IMR-90 (cell line): ENCODE measurements at places on chromosomes 2 and 18.

GRCh38 chr2:212995920-212996319 lies 155.5 kb downstream of the IKZF2 start:
- peak; percentile 78 for DNase-seq
- no peaks in the 10 kb centered on the region for H3K36me3 ChIP-seq
- H3K27ac ChIP-seq = no peak overlapping the region
- H3K4me1 ChIP-seq = no peaks in the 10 kb centered on the region
- no peak overlapping the region for H3K4me3 ChIP-seq
- H3K27me3 ChIP-seq = no peaks in the 10 kb centered on the region

DNA sequence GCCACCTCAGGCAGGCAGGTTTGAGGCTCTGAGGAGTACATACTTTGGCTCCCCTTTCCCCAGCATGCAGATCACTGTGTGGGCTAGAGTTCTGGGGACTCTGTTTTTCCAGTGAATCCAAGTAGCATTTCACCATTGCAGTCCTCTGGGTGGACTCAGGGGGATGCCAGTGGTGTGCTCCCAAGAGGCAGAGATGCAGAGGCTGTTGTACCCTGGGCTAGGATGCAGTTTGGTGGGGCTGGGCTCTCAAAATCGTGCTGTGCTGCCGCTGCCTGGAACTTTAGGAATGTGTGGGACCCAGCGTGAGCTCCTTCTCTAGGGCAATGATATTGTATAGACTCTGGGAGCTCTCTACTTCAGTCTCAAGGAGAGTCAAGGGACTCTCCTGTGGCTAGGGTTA lies 104.9 kb downstream of the MYO3B start:
- H3K4me3 ChIP-seq = no peak overlapping the region
- no peak for DNase-seq
- H3K27me3 ChIP-seq = no peaks in the 10 kb centered on the region
- H3K36me3 ChIP-seq = no peaks in the 10 kb centered on the region
- no peak overlapping the region for H3K27ac ChIP-seq

DNA sequence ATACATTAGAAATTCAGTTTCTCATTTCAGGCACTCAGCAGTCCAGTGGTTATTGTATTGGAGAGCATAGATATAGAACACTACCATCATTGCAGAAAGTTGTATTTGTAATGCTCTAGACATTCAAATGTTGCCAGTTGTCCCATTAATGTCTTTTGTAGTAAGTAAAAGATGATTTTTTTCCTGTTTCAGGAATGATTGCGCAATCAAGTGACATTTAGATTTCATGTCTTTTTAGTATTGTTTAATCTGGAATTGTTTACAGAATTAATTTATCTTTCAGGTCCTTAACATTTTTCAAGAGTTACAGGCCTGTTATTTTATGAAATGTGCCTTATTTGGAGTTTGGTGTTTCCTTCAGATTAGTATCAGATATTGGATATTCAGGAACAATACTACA lies 134.7 kb downstream of the MSTN start:
- H3K27me3 ChIP-seq = no peaks in the 10 kb centered on the region
- DNase-seq = peak; percentile 18
- H3K4me1 ChIP-seq = peaks cover 3% of the 10 kb centered on the region; the same call in 1 of the 2 replicates

DNA sequence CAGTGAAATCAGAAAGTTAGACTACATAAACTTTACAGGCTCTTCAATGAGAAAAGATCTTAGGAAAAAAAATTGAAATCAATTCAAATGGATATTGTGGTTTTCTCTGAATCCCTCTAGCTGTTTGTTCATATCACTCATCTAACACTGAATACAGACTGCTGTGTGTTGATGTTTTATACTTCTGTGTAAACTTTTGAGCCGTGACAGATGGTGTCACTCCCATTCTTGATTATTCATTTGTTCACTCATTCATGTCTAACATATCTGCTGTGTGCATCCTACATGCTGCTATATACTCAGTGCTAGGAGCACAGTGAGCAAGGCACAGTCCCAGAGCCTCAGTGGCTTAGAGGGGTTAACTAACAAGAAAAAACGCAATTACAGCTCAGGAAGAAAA lies 12.6 kb downstream of the KLHL23 start:
- no peak for DNase-seq
- H3K27me3 ChIP-seq = no peaks in the 10 kb centered on the region
- H3K27ac ChIP-seq = no peak overlapping the region
- H3K36me3 ChIP-seq = peaks cover 2% of the 10 kb centered on the region; the same call in 1 of the 2 replicates

GRCh38 chr18:76981396-76981968 lies 151.1 kb downstream of the MBP start:
- DNase-seq = peak; percentile 7
- H3K4me1 ChIP-seq = no peaks in the 10 kb centered on the region; the same call in 1 of the 2 replicates
- H3K27ac ChIP-seq = no peak overlapping the region
- H3K36me3 ChIP-seq = no peaks in the 10 kb centered on the region; the same call in 1 of the 2 replicates
- H3K4me3 ChIP-seq = no peak overlapping the region
- H3K27me3 ChIP-seq = peaks cover 3% of the 10 kb centered on the region

DNA sequence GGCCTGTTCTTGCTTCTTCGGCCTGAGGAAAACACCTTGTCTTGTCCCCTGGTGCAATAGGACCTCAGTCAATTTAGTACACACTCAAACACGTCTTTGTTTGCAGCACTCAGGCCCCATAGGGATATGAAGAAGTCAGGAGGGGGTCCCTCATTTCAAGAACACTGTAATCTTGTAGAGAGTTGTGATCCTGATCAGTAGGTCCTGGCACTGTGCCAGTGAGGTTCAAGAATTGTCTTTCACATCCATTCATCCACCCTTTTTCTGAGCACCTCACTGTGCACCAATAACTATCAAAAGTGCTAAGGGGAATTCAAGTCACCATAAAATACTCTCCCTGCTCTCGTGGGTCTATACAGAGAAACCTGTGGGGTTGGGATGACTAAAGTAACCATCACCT lies 131.4 kb upstream of the LHCGR start:
- H3K36me3 ChIP-seq = no peaks in the 10 kb centered on the region
- no peak overlapping the region for H3K4me3 ChIP-seq
- no peaks in the 10 kb centered on the region for H3K4me1 ChIP-seq
- H3K27me3 ChIP-seq = peaks cover 4% of the 10 kb centered on the region; the same call in 1 of the 2 replicates
- no peak for DNase-seq
- H3K27ac ChIP-seq = no peak overlapping the region

DNA sequence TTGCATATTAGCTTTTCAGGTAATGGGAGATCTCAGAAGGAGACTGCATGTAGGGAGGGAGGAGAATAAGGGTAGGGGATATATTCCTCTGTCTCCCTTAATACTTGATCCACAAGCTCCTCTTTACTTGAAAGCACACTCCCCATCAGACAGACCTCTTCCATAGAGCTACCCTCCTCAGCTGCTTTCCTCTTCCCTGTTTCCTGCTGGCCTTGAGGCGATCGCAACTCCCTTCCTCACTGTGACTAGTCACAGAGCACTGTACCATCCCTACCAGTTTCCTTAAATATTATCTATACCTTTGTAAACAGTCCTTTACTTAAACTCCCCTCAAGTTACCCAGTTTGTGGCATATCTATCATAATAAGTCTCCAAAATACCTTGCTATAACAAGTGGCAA lies 10.9 kb downstream of the ROCK1 start:
- 0 out of 2 replicates have a peak, but pooled peaks cover 2% of the 10 kb centered on the region for H3K4me1 ChIP-seq
- no peak overlapping the region for H3K27ac ChIP-seq
- DNase-seq = no peak
- no peaks in the 10 kb centered on the region for H3K36me3 ChIP-seq
- H3K4me3 ChIP-seq = no peak overlapping the region

DNA sequence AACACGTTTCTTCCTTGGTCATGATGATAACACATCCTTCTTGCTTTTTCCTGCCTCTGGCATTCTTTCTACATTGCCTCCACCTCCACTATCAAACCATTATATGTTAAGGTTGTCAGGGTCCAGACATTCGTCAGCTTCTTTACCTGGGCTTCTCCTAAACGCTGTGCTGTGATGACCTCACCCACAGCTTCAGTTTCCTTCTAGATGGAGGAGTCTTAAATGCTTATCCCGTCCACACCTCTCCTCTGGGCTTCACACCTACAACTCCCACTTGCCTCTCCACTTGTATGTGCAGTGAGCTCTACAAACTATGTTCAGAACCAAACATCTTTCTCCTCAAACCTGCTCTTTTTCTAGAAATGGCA lies 666 bp upstream of the STAT1 start:
- H3K36me3 ChIP-seq = peaks cover 7% of the 10 kb centered on the region; the same call in 1 of the 2 replicates
- DNase-seq = no peak
- peak overlapping the region; percentile 77 for H3K27ac ChIP-seq
- peaks cover 12% of the 10 kb centered on the region for H3K4me1 ChIP-seq

DNA sequence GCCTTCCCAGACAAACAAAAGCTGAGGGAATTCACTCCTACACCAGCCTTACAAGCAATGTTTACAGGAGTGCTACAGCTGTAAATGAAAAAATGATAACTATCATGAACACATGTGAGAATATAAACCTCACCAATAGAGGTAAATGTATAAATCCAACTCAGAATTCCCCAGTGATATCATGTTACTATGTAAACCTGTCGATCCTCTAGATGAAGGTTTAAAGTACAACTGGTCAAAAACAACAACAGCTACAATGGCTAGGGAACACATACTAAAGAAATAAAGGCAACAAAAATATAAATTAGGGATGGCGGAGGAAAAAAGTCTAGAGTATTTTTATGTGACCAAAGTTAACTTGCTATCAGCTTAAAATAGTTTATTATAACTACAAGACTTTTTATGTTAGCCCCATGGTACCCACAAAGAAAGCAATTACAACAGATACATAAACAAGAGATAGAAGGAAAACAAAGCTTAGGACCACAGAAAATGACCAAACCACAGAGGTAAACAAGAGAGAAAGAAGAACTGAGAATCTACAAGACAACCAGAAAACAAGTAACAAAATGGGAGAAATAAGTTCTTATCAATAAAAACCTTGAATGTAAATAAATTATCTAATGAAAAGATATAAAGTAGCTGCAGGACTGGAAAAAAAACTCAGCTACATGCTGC lies 8.3 kb downstream of the CERKL start:
- H3K27me3 ChIP-seq = no peaks in the 10 kb centered on the region; the same call in 1 of the 2 replicates
- H3K4me3 ChIP-seq = no peak overlapping the region
- no peaks in the 10 kb centered on the region for H3K4me1 ChIP-seq

GRCh38 chr2:42841344-42841743 lies 49.0 kb upstream of the HAAO start:
- peaks cover 17% of the 10 kb centered on the region for H3K4me1 ChIP-seq
- no peak overlapping the region for H3K27ac ChIP-seq
- H3K27me3 ChIP-seq = peaks cover 2% of the 10 kb centered on the region; the same call in 1 of the 2 replicates

DNA sequence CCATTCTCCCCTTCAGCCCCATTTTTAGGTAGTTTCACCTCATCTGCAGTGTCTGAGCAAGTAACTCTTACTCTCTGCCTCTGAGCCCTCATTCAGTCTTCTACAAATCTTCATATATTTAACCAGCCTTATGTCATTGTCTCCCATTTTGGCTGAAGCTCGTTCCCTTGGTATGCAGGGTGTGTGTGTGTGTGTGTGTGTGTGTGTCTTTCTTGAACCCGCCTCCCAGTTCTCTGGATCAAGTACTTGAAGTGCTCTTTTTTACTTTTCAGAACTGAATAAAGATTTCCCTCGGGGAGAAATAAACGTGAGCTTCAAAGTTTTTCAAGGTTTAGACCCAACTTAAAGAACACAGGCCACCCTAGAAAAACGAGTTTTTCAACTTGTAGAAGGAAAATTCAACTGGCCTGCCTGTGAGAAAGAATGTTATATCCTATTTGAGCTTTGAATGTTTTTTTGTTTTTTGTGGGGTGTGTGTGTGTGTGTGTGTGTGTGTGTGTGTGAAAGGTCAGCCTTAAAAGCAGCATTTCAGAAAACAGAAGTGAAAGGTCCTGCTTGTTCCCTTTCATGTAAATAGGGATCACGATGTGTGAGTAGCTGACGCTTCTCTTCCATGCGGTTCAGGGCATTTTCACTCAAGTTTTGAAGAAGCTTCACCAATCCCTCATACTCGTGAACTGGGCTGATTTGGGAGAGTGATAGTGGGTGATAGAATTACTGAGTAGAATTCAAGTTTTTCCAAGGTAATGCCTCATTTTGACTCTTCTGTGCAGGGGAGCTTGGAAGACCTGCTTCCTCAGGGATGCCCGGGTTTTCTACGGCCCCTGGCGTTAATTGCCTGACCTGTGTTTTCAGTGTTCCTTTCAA lies 50.6 kb upstream of the EML6 start:
- no peak overlapping the region for H3K4me3 ChIP-seq
- peaks cover 11% of the 10 kb centered on the region for H3K36me3 ChIP-seq
- peaks cover 22% of the 10 kb centered on the region for H3K4me1 ChIP-seq
- DNase-seq = no peak

DNA sequence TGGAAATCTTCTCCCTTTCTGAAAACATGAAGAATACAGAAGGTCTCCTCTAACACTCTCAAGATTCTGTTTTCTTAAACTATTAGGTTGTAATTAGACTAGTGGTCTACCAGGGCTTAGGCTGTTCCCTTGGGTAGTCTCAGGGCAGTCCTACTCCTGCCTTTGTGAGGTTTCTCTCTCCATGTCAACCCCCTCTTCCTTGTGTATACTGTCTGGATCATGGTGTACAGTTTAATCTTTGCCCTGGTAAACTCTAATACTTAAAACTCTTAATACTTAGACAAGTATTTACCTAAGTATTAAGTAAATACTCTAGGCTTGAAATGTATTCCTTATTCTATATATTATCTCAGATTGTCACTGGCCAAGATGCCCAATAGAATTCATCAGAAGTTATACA lies 480.3 kb upstream of the TNP1 start:
- H3K36me3 ChIP-seq = no peaks in the 10 kb centered on the region
- no peak overlapping the region for H3K4me3 ChIP-seq
- peaks cover 12% of the 10 kb centered on the region for H3K4me1 ChIP-seq
